HTR-8/SVneo (cell line): ENCODE measurements at places on chromosomes 6 and 20.

GRCh38 chr6:42845327-42845694, 34.1 kb upstream of the RPL7L1 start:
- no peak for DNase-seq

- no peak for DNase-seq
These were observed 23.8 kb downstream of the SLC22A23 start for GRCh38 chr6:3433005-3433404.

GRCh38 chr6:139868576-139868975, 494.1 kb upstream of the CITED2 start:
- DNase-seq, result no peak

- DNase-seq, result no peak
These were observed 147.4 kb upstream of the SCGN start for GRCh38 chr6:25504661-25505060.

DNA sequence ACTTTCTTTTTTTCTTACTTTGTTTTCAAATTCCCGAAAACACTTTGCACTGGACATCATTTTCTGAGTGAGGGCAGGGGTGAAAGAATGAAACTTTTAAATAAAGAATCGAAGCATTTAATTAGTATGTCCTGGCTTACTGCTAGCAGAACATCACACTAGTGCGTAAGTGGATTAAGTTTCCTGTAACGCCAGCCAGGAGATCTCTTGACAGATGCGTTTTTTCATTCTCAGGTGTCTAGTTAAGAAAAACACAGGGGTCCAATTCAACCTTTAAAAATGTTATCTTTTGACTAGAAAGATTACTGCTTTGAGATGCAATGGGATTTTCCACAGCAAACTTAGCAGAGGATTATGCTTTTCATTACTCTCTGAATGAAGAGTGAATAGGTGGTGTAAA, 858.8 kb upstream of the EPHA7 start:
- no peak for DNase-seq
